ENCODE measurements at places on chromosomes 3 and 15. TPM values are rescaled to one million over a fixed set of nuclear protein-coding genes. Genes with fewer than 3 reads are reported as not detected.

CHRFAM7A gene
- 8.3 TPM for polyA plus RNA-seq

C3orf18 gene
- polyA plus RNA-seq = 43.6 TPM

EXD1 gene
- polyA plus RNA-seq = 0.26 TPM

PTX3 gene
- 10.4 TPM for polyA plus RNA-seq

NR1I2 gene
- 0.43 TPM for polyA plus RNA-seq

IDH3A gene
- polyA plus RNA-seq = 104 TPM

ISLR2 gene
- 15.4 TPM for polyA plus RNA-seq

MESP2 gene
- polyA plus RNA-seq = 0.25 TPM

LCTL gene
- polyA plus RNA-seq = 0.54 TPM

CTXN2 gene
- polyA plus RNA-seq = 1.1 TPM

Measured in spinal cord (tissue), 10 donors.